HT1080 (cell line): ENCODE measurements at places on chromosomes 11 and 22. TPM values are rescaled to one million over a fixed set of nuclear protein-coding genes. Genes with fewer than 3 reads are reported as not detected.
A peak's percentile ranks its signal among the peaks of the same experiment; 100 is the strongest.

SERHL2 gene
- 0.63 TPM in 1 of 2 replicates, not detected in the other for total RNA-seq

NAALADL1 gene
- 0.23 TPM in 1 of 2 replicates, not detected in the other for total RNA-seq

CNIH2 gene
- 1.5 and 2.6 TPM in 2 replicates for total RNA-seq

SCGB1A1 gene
- total RNA-seq = not detected in 2 replicates

UBASH3B gene
- 99.8 and 175 TPM in 2 replicates for total RNA-seq

TNNT3 gene
- not detected in 2 replicates for total RNA-seq

LMO2 gene
- 0.11 and 1.5 TPM in 2 replicates for total RNA-seq

NPTXR gene
- 2.6 and 2.9 TPM in 2 replicates for total RNA-seq

FGF19 gene
- total RNA-seq = not detected in 2 replicates

TP53I11 gene
- 0.11 and 0.27 TPM in 2 replicates for total RNA-seq

CASP12 gene
- total RNA-seq = not detected in 2 replicates

FAM83F gene
- total RNA-seq = 0.03 TPM in 2 replicates

MYOD1 gene
- total RNA-seq = not detected in 2 replicates

PRRG4 gene
- total RNA-seq = 0.33 and 0.35 TPM in 2 replicates

- peak; percentile 7 for DNase-seq
These were observed 69.3 kb downstream of the TTC17 start for GRCh38 chr11:43427971-43428370.

GRCh38 chr11:101115671-101116160 is 13.9 kb downstream of the PGR start:
- DNase-seq = no peak

DNA sequence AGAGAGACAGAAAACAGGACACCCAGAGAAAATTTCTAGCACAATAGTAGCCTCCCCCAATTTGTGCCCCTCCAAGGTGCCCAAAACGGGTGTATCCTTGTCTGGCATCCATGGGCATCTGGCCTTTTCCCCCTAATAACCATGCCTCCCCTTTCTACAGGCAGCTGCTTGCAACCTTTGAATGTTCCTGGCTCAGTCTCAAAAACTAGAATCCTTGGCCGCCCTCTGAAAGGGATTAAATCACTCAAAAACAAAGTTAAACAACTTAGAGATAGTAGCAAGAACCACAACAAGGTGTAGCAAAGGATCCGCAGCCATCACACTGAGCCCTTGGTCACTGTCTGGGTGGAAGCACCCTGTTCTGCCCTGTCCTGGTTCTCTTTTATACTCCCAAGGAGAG is 105.6 kb downstream of the MN1 start:
- DNase-seq = no peak

- no peak for DNase-seq
These were observed 130.5 kb downstream of the MORC2 start for GRCh38 chr22:30838111-30838510.

GRCh38 chr11:86162239-86162638 is 82.3 kb upstream of the EED start:
- DNase-seq = peak; percentile 86

DNA sequence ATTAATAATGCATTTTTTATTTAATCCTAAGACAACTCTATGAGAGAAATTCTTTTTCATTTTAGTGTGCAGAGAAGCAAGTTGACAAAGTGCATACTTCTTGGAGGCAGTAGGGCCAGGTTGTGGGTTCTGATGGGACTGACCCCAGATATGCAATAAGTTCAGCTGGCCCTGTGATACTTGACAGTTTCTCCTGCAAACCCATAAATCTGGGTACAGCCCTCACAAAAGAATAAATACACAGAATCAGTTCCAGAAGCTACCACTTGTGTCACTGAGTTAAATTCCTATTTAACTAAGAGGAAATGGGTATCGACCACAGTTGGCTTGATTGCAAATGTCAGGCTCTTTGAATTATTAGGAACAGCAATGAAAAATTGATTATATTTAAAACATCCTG is 598.5 kb upstream of the API5 start:
- DNase-seq = no peak

DNA sequence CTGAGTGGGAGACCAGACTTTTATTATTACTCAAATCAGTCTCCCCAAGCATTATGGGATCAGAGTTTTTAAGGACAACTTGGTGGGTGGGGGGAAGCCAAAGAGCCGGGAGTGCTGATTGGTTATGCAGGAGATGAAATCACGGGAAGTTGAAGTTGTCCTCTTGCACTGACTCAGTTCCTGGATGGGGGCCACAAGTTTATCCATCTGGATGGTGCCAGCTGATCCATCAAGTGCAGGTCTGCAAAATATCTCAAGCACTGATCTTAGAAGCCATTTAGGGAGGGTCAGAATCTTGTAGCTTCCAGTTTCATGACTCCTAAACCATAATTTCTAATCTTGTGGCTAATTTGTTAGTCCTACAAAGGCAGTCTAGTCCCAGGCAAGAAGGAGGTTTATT is 53.5 kb upstream of the LMO1 start:
- DNase-seq = peak; percentile 67

GRCh38 chr11:84724256-84724655 is 902.9 kb downstream of the DLG2 start:
- DNase-seq = no peak

DNA sequence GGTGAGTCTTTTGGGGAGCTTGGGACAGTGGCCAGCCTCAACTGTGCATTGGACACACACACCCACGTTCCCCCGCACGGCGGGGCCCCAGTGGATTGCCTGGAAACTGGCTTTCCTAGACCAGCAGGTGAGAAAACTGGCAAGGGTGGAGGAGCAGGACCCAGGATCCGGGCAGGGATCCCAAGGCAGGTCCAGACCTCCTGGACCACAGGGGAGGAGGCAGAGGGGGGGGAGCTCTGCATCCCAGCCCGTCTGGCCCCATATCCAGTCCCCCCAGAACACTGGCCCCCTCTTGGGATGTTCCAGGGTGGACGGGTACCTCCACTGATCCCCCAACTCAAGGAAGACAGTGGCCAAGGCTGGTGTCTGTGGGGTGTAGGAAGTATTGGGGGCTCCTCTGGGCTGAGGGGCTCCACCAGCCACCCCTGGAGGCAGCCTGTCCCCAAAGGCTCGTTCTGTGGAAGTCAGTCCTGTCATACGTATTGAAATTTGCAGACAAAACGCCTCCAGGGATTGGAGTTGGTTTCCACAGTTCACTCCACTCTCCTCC is 89.3 kb upstream of the LINC01488 start:
- no peak for DNase-seq

DNA sequence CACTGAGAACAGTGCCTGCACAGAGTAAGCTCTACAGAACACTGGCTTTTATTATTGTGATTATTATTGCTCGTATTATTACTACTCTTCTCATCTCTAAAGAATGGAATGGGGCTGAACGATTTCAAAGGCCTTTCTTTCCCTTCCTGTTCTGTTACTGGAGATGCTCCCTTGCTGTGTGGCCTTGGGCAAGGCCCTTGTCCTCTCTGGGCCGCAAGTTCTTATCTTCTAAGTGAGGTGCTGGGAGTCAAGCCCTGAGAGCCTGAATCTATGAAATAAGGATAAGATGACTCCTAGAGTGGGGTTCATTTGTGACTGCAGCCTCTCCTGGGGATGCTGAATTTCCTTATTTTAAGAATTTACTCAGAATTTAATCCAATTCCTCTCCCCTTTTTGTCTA is 113.5 kb downstream of the FBXO7 start:
- no peak for DNase-seq

DNA sequence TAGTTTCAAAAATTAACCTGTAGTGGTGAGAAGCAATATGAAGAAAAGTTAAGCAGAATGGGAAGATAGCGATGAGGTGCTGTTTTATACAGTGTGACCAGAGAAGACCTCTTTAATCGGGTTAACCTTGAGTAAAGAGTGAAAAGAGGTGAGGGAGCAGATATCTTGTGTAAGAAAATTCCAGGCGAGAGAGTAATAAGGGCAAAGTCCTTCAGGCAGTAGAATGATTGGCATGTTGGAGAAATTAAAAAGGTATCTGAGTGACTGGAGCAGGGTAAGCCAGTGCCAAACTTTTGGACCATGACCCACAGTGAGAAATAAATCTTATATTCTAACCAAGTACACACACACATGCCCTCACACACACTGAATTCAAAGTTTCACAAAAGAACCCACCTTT is 374.7 kb upstream of the LARGE1 start:
- DNase-seq = no peak

DNA sequence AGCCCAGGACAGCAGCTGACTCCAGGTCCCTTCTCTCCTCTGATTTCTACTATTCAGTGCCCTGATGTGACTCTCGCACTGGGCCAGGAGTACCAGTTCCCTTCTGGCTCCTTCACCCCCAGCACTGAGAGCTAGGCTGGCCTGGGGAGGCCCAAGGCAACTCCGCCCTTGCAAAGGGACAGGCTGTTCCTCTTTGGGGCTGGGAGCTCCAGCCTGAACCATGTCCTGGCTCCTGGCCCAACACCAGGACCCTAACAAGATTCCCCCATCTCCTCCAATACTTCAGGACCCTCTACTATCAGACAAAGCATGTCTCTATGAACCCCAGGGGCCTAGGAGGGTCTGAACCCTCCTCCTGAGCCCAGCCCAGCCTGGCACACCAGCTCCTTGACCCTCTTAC is 12.5 kb downstream of the CREB3L1 start:
- no peak for DNase-seq

GRCh38 chr11:94814272-94814976 is 46.3 kb downstream of the AMOTL1 start:
- no peak for DNase-seq

GRCh38 chr11:65473278-65473860 is 25.5 kb upstream of the MALAT1 start:
- peak; percentile 52 for DNase-seq

GRCh38 chr11:85779956-85780640 is 30.8 kb downstream of the SYTL2 start:
- DNase-seq = no peak

GRCh38 chr22:29973269-29973668 is 90.3 kb downstream of the MTMR3 start:
- no peak for DNase-seq

- DNase-seq = no peak
These were observed 33.8 kb downstream of the BUD13 start for GRCh38 chr11:116738975-116739374.

DNA sequence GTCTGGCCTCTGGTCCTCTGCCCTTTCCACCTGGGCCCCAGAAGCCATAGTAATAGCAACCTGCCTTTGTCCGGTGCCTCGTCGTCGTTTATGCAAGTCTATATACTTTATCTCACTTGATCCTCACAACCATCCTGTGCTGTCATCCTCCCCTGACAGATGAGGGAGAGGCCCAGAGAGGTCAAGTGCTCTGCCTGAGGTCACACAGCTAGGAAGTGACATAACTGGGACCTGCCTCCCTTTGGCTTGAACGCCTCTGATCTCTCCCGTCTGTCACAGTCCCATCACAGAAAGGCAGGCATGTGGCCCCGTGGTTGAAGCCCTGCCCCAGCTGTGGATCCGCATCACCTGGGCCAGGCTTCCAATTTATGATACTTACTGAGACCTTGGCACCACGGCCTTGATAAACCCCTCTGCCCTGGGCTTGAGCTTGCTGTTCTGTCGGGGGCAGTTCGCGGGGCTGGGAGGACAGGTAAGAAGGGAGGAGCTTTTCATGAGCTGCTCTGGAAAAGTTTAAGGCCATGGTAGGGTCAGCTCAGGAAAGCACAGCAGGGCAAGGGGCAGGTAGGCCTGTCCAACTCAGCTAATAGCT is 247.0 kb downstream of the ST3GAL4 start:
- DNase-seq = no peak

- DNase-seq = no peak
These were observed 76.0 kb upstream of the RRM1 start for GRCh38 chr11:4018641-4019040.

DNA sequence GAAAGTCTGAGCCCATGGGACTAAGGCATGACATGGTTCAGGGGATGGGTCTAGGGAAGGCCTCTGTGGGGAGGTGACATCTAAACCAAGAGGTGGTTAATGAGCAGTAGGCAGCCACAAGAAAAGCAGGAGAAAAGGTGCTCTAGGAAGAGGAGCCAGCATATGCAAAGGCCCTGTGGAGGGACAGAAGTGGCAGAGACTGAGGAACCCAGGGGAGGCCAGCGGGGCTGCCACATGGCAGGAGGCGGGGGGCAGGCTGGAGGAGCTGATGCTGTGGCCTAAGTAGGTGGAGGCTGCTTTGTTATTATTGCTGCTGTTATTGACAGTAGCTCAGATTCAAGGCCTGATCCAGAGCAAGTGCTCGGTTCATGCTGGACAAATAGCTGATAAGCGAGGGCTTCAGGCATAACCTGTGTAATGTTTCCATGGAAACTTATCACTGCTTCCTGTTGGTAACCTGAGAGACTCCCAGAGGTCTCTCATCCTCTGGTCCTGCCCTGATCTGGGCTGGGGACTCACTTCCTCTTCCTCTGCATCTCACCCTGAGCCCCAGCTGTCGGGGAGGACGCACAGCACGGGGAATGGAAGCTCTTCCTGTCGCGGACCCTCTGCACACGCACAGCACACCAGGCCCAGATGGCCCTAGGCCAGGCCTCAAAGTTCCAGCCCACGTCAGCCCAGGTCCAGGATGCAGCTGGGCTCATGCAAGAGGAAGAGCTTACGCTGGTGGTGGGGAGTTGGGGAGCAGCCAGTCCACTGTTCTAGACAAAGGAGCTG is 75.2 kb upstream of the TP53I11 start:
- DNase-seq = peak; percentile 56

GRCh38 chr11:89416961-89417360 is 74.2 kb downstream of the NOX4 start:
- DNase-seq = no peak

DNA sequence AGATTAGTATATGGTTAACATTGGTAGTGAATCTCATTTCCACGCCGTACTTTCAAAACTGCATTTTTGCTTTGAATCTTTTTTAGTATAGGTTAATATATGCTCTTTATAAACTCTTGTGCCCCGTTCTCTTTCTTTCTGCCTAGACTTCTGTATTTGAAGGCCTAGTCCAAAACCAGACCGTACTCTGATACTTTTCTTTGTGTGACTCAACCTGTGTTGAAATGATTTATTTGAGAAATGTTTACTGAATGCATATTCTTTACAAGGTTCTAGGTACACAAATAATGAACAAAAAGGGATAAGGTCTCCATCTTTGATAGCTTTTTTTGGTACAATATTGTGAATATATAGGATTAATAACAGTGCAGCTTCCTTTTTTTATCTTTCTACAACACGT is 68.3 kb downstream of the HIPK3 start:
- no peak for DNase-seq

GRCh38 chr11:35951680-35952079 is 7.8 kb downstream of the LDLRAD3 start:
- no peak for DNase-seq

DNA sequence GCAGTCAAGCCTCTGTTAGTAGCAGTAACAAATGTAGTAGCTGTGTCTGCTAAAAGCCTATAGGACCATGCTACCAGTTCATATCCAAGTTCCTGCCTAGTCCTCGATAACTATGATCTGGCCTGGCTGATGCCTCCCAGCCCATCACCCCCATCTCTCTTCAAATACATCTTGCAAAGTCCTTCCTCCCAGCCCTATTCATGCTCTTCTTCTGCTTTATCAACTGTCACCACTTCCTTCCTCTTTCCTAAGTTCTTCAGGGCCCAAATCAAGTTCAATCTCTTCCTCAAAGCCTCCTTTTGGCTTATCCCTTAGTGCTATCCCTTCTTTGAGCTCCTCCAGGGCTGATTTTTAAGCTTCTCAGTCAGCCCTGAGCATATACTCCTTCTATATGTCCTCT is 150.9 kb upstream of the THY1 start:
- DNase-seq = no peak

- DNase-seq = no peak
These were observed 49.7 kb upstream of the CARS1 start for GRCh38 chr11:3106736-3107524.
